ENCODE measurements at places on chromosomes 6 and 20.

- no peak for DNase-seq
Observed at GRCh38 chr6:116533233-116533957, 12.1 kb downstream of the TRAPPC3L start.

DNA sequence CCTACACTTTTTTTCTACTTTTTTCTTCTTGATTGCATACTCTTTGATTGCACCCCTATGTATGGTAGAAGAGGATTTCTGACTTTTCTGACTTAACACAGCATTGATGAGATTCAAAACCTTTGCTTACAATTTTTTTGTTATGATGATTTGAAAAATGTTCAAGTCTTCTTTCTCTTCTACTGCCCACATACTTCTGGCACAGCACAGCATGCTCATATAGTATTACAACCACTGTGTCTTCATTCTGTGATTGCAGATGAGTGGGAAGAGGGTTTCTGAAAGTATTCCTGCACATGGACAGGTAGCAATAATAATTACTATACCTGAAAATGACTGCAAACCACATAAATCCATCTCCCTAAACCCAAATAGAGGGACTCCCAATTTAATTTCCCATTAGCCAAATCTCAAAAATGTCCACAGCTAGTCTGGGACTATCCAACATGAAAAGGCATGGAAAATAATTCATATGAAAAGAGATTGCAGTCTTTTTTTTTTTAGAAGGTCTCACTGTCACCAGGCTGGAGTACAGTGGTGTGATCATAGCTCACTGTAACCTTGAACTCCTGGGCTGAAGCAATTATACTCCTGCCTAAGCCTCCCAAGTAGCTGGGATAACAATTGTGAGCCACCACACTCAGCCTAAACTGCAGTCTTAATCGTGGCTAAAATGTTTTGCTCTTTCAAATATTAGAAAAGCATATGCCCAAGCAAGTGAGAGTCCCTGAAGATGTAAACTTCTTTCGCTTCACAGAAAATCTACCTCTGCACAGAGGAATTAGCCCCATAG is 15.9 kb upstream of the TENT5A start:
- DNase-seq: no peak

GRCh38 chr6:107555449-107555848 is 65.5 kb downstream of the SOBP start:
- DNase-seq: no peak

GRCh38 chr6:129104560-129104959 is 221.6 kb downstream of the LAMA2 start:
- no peak for DNase-seq

GRCh38 chr6:18477301-18477941 is 90.3 kb downstream of the RNF144B start:
- no peak for DNase-seq

DNA sequence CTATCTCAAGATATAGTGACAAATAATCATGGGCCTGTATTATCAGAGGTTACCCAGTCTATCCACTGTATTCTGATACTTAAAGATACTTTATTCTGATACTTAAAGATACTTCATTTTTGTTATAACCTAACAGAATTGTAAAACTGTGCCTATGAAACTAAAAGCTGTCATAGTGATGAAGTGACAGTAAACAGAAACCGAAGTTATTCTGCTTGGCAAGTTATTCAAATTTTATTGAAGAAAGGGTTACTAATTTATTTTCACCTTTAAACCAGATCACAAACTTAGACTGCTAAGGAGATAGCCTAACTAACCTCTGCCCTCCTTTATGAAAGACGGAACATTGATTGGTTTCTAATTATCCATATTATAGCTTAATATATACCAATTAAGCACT is 604.6 kb upstream of the IMPG1 start:
- no peak for DNase-seq

DNA sequence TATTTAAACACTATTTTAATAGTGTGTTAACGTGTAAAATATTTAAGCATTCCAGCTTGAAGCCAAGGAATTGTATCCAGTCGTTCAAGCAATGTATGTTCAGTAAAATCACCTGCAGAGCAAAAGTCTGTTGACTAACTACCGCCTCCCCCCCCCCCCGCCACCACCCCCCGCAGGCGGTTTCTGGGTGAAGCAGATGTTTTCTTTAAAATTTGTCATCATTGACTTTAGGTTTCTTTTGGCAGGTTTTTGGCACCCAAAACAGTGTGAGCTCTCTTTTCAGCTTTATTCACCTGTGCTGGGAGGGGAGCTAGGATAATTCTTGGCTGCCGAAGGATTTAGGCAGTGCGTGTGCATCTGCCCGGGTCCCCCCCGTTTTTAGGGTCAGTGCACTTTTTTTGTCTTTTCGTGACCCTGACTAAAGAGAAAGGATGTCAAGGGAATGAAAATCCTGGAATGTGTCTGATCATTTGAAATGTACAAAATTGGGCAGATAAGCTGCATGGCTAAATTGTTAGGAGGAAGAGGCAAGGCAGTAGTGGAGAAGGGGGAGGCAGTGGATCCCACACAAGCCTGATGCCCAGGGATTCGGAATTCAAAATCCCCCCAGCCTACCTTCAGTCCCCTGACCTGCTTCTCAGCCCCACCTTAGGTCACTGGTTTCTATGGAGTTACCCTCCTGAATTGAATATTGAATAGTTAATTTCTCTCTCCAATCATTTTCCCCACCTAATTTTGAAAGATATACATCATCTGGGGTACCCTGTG is 1.1 kb downstream of the EDN1 start:
- DNase-seq: no peak

GRCh38 chr6:157706883-157707282 is 116.2 kb upstream of the SNX9 start:
- DNase-seq: no peak

DNA sequence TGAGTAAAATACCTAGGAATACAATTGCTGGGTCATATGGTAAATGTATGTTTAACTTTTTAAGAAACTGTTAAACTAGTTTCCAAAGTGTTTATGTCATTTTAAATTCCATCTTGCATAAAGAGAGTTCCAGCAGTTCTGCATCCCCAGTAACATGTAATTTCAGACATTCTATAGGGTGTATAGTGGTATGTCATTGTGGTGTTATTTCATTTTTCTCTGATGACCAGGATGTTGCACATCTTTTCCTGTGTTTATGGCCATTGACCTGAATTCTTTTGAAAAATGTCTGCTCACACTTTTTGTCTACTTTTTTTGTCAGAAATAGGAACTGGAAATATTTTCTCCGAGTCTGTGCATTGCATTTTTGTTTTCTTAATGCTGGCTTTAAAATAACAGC is 128.9 kb downstream of the TMEM200A start:
- DNase-seq: no peak

GRCh38 chr20:22794200-22794599 is 209.8 kb upstream of the FOXA2 start:
- no peak for DNase-seq

DNA sequence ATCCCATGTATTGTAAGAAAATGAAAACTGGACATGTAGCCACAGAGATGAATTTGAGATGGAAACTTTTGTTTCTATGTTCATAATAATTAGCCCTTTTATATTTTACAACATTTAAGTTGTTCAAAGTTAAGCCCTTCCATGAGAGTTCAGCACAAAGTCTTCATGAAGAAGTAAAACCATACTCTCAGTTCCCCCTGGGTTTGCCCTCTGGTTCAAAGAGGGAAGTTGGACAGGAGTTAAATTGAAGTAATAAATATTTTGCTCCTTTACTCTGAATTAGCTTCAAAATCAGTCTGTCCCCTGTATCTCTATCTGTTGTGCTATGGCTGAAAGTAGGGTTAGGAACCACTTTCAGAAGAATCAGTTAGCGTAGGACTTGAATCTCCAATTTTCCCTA is 31.1 kb downstream of the PHACTR2 start:
- no peak for DNase-seq

DNA sequence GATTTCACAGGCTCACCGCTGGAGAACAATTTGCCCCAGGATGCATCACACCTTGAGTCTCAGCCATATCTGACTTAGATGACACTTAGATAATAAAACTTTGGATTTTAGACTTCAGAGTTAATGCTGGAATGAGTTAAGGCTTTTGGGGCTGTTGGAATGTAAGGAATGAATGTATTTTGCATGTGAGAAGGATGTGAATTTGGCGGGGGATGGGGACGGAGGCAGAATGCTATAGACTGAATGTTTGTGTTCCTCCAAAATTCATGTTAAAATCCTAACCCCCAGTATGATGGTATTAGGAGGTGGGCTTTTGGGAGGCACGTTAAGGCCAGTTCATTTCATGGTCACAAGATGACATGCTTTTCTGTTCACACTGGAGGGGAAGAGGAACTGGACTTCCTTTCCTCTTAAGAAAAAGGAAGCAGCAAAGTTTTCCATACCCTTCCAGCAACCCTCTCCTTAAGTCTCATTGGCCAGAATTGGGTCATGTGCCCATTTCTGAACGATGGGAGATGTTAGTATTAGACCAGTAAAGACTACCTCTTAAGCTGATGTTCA is 5.8 kb upstream of the SRXN1 start:
- no peak for DNase-seq

DNA sequence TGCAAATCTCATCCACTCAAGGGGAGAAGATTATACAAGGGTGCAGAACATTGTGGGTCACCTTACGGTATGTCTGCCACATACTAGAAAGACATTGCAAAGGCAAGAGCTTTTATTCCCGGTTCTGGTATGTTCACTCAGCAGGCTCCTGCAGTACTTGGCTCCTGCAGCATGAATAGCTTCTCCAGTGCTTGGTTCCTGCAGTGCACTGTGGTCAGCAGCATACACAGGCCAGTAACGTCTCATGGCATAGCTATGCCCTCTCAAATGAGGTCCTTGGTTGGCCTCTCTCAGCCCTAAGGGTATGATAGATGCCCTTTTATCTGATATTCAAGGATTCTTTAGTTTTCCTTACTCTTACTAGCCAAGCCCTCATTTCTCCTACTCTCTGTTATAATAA is 12.6 kb downstream of the TCP11 start:
- no peak for DNase-seq
